ENCODE measurements at places on chromosomes 3 and 15.

GRCh38 chr15:86830304-86830703, 750.6 kb downstream of the AGBL1 start:
- no peak for DNase-seq

DNA sequence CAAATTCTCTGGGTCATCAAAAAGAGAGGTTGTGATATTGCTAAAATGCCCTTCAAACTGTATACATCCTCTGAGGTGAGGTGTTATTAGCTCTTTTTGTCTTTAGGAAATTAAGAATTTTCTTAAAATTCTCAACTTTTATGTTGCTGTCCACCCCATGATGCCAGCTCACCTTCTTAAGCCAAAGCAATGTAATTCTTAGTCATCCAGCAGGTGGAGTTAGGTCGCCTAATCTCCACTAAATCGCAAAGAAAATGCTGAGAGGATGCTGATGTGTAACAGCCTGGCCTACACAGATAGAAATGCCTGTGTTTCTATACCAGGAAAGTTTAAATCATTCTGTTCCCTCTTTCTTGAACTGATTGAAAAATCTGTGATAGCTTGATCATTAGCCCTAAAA, 770.2 kb upstream of the ALCAM start:
- DNase-seq, result peak; percentile 25

- no peak for DNase-seq
Observed at GRCh38 chr3:99503350-99503749, 135.0 kb upstream of the COL8A1 start.

- no peak for DNase-seq
Observed at GRCh38 chr15:42172475-42172874, 16.0 kb upstream of the PLA2G4F start.

DNA sequence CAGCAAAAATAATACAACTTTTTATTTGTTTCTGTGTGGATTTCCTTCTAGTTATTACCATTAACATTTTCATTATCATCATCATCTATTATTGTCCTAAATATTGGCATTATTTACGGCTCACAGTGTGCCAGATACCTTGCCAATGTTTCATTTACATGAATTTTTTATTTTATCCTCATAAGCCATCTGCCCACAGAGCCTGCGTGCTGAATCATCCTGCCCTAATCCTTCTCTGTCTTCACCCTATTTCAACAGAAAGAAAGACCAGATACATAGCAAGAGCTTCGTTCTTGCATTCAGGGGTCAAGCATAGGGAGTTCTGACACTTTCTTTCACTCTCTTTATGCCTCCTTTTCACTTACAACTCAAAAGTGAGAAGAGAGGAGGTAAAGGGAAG, 82.0 kb downstream of the KCNMB2 start:
- DNase-seq, result no peak

GRCh38 chr3:45486926-45487325, 98.5 kb downstream of the LARS2 start:
- DNase-seq, result no peak

DNA sequence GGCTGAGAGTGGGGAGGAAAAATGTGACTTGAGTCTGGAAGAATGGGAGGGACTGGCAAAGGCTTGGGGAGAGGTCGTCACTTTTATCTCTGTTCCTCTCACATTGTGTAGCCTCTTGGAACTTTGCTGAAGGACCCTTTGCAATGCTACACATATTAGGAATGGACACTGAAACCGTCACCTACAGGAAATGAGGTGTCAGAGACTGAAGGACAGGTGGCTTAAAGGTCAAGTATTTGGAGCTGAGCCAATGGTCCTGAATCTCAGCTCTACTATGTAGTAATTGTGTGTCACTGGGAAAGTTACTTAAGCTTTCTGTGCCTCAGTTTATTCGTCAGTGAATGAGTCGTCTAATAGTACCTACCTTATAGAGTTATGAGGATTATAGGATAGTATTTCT, 14.7 kb downstream of the MCTP2 start:
- DNase-seq, result no peak

DNA sequence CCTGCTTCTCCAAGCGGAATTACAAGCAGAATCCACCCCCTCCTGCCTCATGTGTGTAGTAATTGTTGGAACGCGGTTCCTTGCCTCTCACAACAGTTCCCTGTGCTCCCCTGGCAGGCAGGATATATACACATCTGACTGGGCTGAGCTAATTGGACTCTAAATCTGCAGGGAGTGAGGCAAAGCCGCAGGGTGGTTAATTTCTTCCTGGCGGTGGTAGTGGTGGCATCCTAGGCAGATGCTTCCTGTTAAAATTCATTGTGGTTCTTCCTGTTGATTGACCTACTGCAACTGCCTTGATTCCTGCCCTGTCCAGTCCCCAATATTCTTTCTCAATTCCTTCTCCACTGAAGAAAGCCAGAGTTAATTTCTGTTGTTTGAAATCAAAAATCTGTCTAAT, 202.9 kb upstream of the PROK2 start:
- DNase-seq, result peak; percentile 78

DNA sequence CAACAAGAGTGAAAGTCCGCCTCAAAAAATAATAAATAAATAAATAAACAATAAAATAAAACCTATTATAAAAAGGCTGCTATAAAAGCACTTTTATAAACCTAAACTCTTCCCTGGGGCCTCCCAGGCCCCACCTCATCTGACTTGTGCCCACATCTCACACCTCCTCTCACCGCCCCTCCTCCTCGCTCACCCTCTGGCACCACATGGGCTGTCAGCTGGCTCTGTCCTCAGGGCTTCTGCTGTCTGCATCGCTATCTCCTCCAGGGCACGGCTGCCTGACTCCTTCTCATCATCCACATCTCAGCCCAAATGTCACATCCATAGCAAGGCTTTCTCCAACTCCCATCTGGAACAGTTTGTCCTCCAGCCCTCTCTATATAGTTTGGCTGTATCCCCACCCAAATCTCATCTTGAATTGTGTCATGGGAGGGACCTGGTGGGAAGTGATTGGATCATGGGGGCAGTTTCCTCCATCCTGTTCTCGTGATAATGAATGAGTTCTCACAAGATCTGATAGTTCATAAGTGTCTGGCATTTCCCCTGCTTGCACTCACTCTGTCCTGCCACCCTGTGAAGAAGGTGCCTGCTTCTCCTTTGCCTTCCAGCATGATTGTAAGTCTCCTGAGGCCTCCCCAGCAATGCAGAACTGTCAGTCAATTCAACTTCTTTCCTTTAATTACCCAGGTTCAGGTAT, 8.8 kb upstream of the SH3BP5 start:
- no peak for DNase-seq

GRCh38 chr3:23991683-23992628, 46.9 kb downstream of the NR1D2 start:
- no peak for DNase-seq

- no peak for DNase-seq
Observed at GRCh38 chr3:27607370-27607769, 114.8 kb downstream of the EOMES start.

- DNase-seq, result no peak
Observed at GRCh38 chr15:74396146-74396438, 28.6 kb upstream of the CYP11A1 start.

GRCh38 chr3:195246581-195246995, 24.4 kb downstream of the XXYLT1 start:
- no peak for DNase-seq

- DNase-seq, result no peak
Observed at GRCh38 chr3:126961791-126962461, 21.0 kb upstream of the PLXNA1 start.

DNA sequence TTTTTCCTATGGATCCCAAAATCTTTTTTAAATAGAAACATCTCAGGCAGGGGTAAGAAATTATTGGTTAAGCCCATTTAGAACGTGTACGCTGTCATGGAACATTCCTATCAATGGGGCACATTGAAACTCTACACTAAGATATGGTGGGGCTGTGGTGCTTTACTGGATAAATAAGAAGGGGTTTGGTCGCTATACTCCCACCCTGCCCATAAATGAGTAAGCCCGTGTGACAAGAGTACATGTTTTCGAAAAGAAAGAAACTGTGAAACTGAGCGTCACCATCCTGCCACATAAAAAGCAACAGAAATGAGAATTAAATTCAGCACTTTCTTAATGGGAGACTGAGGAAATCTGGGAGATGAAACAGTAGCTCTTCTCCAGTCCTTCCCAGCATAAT, 929.7 kb upstream of the CFAP20DC start:
- DNase-seq, result no peak

GRCh38 chr3:47541583-47542108, 28.1 kb upstream of the ELP6 start:
- DNase-seq, result no peak

DNA sequence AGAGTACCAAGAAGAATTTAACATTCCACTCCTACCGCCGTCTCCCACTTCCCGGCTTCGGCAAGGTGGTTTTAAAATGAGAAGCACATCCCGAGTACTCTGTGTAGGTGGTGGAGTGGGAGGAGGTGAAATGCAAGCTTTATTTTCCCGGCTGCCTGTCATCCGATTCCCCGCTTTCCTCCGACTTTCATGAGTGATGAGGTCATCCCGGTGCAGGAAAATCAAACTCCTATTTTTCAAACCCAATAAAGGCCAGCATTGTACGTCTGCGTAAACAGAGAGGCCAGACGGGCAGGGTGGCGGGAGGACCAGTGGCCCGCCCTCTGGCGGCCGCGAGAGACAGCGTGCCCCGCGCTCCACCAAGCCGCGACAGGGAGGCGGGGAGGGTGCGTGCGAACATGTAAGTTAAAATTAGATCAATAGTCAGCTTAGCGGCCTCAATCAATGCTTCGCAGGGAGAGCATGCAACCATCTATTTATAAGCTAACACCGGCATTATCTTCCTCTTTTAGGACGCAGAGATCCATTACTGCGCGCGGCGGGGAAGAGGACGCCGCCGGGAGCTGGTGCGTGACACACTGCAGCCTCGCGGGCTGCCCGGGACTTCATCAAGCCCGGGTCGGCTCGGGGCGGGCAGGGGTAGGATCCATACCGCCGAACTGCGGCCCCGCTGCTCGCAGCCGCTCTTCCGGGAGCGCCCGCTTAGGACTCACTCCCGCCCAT, 163.3 kb downstream of the CD47 start:
- peak; percentile 72 for DNase-seq

DNA sequence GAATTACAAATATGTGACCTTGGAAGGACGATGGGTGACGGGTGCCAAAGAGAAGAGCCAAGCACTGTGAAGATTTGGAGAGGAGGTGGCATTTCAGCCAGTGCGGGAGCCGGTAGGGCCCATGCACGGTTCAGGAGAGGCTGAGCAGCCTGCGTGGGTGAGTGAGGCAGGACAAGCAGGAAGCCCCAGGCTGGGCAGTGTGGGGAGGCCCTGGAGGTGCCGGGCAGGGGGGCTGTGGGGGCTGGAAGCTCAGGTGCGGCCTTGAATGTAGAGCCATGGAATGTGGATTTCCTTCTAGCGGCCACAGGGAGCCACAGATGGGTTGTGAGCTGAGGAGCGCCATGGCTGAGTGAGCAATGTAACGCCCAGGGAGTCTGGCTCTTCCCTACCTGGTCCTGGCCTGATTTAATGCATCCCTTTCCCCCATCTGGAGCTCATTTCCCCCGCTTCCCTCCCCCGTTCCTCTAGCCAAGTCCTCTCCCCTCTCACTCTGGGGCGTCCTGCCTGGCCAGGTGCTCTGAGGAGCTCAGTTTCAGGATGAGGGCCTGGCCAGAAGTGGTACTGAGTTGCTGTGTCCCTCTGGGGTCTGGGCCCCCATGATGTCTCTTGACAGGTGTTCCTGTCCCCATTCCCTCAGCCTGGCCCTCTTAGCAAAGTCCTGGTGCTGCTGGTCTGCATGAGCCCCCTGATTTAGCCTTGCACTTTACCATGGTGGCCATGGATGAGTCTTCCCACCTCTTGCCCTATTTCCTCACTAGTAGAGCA, 41.8 kb upstream of the IQSEC1 start:
- DNase-seq, result no peak

- DNase-seq, result no peak
Observed at GRCh38 chr3:53650424-53650823, 156.0 kb downstream of the CACNA1D start.

GRCh38 chr3:126360714-126361060, 3.5 kb upstream of the KLF15 start:
- no peak for DNase-seq

- DNase-seq, result no peak
Observed at GRCh38 chr15:35271371-35272043, 186.4 kb upstream of the NANOGP8 start.

DNA sequence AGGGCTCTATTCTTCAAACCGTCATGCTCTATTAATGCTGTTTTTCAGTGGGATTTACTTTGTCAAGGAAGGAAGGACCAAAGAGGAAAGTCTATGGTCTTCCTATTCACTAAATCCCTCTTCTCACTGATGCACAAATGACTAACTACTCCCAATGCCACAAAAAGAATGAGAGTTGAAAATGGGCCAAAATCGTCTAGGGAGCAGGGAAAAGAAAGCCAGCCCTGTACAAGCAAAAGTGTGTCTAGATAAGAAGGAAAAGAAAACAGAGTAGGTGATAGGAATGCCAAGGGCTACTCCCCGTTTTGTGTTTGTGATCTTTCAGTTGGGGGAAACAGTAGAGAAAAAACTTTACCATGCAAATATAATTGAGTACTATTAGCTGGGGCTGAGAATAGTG, 97.2 kb upstream of the TMCO5A start:
- no peak for DNase-seq

DNA sequence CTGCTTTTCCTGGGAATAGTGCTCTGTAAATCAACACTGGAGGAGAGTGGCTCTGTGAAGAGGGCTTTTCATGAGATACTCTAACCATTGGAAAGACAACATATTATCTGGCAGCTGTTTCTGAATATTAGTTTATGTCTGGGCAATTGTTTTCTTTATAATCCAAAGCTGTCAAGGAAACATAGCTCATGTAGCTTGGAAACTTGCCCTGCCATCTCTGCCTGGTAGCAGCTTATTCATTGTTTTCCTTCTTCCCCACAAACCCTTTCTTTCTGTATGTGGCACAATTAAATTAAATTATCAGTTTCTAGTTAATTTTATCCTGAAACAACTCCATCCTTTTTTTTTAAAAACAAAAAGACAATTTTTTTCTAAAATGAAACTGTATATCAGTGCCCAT, 160.0 kb downstream of the EDEM1 start:
- no peak for DNase-seq

GRCh38 chr3:43870120-43870519, 179.4 kb downstream of the ABHD5 start:
- DNase-seq, result peak; percentile 15

DNA sequence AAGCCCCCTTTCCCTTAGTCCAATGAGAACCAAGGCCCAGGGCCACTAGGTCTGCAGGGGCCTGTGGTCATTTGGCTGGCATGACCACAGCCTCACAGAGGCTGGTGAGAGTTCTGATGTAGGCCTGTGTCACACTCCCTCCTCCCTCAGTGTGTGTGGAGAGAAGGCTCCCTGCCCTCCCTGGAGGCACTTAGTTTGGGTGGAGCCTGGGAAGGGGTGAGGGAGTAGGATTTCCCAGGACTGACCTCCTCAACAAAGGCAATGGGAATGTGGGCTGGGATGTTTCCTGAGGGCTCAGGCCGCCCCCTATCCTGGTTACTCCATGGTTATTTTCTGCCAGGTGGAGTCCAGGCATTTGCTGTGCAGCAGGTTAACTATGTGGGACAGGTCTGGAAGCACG, 7.6 kb downstream of the TEX264 start:
- DNase-seq, result no peak

GRCh38 chr3:58260733-58261132, 23.1 kb downstream of the ABHD6 start:
- peak; percentile 48 for DNase-seq

- DNase-seq, result no peak
Observed at GRCh38 chr15:98387866-98388265, 260.5 kb upstream of the IGF1R start.

GRCh38 chr15:81410318-81410753, 36.3 kb upstream of the TMC3 start:
- peak; percentile 69 for DNase-seq

Data from SW480 (cell line).